ENCODE measurements at places on chromosomes 2 and 18.

DNA sequence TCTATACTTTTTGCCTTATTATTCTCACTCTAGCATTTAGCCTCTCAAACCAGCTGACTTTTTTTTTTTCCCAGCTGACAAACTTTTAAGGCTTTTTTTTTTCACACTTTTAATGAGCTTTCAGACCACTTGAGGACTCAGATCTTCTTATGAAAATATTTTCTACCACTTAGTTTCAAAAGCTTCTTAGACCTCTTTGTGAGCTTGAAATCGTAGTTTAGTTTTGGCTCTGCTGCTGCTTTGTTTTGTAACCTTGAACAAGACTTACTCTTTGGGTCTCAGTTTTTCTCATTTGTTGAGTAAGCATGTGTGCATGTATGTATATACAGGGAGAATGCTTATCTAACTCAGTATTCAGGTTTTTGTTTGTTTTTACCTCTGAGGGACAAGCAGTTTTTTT is 3.5 kb downstream of the NBEAL1 start:
- no peak for DNase-seq

DNA sequence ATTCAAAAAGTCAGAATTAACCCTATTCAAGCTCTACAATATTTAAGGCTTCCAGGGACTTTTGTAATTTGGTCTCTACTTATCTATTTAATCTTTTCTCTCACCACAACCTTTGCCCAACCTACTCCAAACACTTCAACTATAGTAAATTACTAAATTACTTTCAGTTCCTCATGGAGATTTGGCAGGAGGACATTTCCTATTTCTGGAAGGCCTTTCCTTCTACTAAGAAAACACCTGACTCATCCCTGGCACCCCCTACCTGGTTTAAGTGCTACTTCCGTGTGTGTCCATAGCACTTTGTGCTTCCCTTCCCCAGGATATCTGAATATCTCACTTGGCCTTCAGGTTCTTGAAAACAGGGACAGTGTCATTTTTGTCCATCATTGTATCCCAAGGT is 96.3 kb downstream of the UPP2 start:
- no peak for DNase-seq

DNA sequence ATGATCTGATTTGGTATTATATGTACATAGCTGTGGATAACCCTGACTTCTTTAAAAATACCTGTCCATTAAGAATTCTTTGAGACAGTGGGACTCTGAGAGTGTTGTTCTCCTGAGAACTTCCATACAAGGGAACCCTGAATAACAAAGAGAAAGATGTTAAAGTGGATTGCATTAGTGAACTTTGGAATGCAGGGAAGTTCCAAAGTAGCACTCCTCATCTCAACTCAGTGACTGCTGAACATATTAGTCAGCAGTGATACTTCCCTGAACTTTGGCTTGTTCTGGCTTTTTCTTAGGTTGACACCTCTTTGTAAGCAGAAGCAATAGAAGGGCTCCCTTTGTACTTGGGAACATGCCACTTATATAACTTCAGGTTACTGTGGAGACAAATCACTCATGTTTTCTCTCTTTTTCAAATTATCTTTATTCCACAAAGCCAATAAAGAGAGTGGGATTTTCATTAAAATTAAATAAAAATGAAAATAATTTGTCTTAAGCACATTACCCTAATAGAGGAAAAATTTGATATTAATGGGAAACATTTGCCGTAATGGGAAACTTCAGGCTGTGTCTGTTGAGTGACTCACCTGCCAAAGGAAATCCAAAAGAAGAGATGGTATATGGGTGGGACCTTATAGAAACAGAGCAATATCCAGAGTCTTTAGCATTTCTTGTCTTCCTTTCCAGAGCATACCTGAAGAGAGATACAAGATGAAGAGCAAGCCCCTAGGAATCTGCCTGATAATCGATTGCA is 33.3 kb downstream of the CFLAR start:
- DNase-seq, result no peak

DNA sequence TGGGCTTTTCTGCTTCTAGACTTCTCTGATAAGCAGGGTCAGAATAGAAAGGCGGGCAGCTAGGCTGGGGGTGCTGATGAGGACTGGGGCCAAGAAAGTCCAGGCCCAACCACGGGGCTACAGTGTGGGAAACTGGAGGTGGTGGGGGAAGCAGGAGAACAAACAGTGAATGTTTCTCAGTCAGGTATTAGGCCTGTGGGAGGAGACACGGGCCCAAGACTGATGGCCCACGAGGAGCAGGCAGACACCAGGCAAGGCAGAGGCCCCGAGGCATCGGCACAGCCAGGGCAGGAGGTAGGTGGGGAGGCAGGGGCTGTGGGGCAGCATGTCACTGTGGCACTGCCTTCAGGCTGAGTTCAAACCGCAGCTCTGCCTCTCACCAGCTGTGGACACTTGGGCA is 40.7 kb downstream of the KCNIP3 start:
- no peak for DNase-seq

GRCh38 chr2:70305531-70305930 is 3.7 kb upstream of the FAM136A start:
- DNase-seq, result no peak

DNA sequence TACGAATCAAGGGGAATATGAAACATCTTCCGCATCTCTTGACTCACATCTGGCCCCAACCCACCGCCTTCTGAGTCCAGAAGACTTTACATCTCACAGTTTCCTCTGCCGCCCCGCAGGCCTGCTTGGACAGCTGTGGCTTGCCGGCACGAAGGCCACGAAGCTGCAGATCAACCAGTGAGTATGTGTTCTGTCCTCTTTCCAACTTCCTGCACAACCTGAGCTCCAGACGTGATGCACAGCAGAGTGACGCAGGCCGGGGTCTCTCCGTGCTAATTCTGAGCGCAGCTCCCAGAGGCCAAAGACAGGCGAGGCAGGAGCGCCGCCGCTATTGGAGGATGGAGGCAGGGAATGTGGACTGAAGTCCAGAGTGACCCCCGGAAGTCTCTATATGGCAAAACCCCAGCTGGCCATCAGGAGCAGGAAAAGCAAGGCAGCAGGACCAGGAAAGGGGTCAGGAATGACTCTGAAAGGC is 93.5 kb downstream of the ZCCHC2 start:
- DNase-seq, result no peak
